ENCODE measurements at places on chromosomes 6 and 20.

- DNase-seq = no peak
These were observed 221.8 kb downstream of the KIF16B start for GRCh38 chr20:16351415-16351814.

DNA sequence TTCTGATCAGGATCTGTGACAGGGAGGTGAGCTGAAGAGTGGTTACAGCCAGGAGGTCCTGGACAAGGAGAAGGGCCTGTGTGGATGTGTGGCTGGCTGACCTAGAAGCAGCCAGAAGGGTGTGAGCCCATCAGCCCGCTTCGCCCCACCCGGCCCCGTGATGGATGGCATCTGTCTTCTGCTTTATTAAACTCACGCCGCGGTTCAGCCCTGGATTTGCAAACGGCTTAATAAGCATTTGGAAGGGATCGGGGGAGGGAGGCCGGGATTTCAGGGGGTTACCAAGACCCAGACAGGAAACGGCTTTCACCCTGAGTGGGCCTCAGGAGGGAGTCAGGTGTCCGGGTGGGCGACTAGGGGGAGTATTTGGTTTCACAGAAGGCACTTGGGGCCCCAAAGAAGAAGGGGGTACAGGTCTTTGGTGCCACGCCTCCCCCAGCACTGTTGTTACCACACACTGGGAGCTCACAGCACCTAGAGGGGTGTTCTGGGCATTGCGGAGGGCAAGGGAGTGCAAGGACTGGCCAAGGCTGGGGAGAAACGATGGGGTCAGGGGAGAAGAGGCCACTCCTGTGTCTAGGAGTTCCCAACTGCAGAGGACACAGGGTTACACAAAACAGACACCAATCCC lies 53.8 kb upstream of the FOXP4 start:
- DNase-seq = no peak

GRCh38 chr6:75495011-75495410 lies 1.4 kb upstream of the FILIP1 start:
- DNase-seq = no peak

DNA sequence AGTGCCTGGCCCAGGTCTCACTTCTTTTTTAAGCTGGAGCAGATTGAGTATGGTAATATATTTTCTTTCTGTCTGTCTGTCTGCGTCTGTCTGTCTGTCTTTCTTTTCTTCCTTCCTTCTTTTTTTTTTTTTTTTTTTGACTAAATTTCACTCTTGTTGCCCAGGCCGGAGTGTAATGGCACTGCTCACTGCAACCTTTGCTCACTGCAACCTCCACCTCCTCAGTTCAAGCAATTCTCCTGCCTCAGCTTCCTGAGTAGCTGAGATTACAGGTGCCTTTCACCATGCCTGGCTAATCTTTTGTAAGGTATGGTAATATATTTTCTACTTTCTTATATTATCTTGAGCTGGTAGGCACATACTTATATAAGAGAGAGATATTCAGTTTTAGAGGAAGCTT lies 196.3 kb upstream of the MARCKS start:
- DNase-seq = no peak

- no peak for DNase-seq
These were observed 133.6 kb downstream of the SYNE1 start for GRCh38 chr6:152503546-152503945.

- DNase-seq = no peak
These were observed 129.3 kb downstream of the DTNBP1 start for GRCh38 chr6:15533379-15534026.

- DNase-seq = no peak
These were observed 216.2 kb downstream of the NFATC2 start for GRCh38 chr20:51326201-51326819.

- no peak for DNase-seq
These were observed 39.7 kb downstream of the KCNQ2 start for GRCh38 chr20:63432577-63433325.

GRCh38 chr6:130372786-130373185 lies 7.0 kb downstream of the TMEM200A start:
- DNase-seq = no peak

- no peak for DNase-seq
These were observed 48.8 kb upstream of the CST5 start for GRCh38 chr20:23928353-23928752.
